CD4-positive, alpha-beta T cell treated with Interleukin-17A for 4 hours (primary cell): ENCODE measurements at places on chromosomes 13 and 19.

DNA sequence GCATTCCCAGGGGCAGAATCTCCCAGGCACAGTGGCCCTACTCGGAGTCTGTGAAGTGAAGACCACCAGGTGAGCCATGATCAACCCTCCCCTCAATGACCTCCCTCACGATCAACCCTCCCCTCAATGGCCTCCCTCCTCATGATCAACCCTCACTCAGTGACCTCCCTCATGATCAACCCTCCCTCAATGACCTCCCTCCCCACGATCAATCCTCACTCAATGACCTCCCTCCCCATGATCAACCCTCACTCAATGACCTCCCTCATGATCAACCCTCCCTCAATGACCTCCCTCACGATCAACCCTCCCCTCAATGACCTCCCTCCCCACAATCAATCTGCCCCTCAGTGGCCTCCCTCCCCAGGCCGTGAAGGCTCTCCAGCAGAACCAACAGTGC, 32.1 kb downstream of the SBNO2 start:
- no peak for DNase-seq

- no peak for DNase-seq
These were observed 207.3 kb downstream of the DLEU7 start for GRCh38 chr13:50636007-50636704.

- DNase-seq, result no peak
These were observed 1.7 kb downstream of the CTXN1 start for GRCh38 chr19:7924241-7924640.

DNA sequence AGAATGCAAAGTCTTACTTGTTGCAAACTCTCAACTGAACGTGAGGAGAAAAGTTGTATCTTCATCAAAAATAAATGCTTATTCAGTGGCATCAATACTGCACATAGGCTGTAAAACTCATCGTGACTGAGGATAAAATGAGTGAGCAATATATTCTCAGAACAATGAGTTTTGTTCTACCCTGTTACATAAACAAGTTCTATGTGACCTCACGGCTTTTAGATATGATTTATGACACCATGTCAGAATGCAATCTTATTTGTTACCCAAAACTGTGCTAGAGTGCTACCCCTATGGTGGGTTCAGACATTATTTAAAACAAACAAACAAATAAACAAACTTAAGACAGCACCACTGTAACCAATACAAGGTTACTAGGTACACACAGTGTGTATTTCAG, 55.4 kb downstream of the FOXO1 start:
- no peak for DNase-seq

GRCh38 chr19:14097532-14098151, 7.1 kb upstream of the SAMD1 start:
- no peak for DNase-seq

- DNase-seq, result no peak
These were observed 10.9 kb upstream of the TPTE2 start for GRCh38 chr13:19572280-19572679.

DNA sequence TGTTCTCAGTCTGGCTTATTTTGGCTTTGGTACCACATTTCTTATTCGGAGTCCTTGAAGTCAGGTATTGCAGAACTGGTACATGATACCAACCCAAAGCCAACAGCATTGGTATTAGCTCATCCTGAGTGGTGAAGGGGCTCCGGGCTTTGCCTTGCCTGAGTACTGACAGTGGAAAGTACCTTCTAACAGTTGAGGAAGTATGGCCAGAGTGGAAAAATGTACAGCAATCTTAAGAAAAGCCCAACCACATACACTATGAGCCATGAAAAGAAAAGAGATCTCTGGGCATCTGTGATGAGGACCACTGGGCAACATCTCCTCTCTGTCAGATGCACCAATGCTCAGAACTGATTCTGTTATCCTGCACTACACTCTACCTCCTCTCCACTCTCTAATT, 8.3 kb downstream of the LCP1 start:
- DNase-seq, result no peak

DNA sequence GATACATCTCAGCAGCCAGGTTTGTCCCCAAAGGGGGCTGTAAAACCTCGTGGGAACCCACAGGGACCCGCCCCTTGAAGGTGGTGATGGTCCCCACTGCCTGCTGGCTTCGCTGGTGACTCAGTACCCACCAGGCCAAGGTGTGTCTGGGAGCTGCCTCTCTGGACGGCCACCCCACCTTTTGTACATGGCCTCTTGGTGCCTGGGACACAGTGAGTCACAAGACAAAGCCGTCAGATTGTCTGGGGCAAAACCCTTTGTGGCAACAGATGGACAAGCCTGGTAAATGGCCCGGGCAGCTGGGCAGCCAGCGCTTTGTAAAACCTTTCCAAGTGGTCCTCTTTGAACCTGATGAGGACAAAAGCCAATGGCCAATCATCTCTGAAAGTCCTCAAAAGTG, 27.9 kb upstream of the KLF2 start:
- DNase-seq, result no peak

- no peak for DNase-seq
These were observed 349.1 kb downstream of the LIG4 start for GRCh38 chr13:107866032-107866940.

DNA sequence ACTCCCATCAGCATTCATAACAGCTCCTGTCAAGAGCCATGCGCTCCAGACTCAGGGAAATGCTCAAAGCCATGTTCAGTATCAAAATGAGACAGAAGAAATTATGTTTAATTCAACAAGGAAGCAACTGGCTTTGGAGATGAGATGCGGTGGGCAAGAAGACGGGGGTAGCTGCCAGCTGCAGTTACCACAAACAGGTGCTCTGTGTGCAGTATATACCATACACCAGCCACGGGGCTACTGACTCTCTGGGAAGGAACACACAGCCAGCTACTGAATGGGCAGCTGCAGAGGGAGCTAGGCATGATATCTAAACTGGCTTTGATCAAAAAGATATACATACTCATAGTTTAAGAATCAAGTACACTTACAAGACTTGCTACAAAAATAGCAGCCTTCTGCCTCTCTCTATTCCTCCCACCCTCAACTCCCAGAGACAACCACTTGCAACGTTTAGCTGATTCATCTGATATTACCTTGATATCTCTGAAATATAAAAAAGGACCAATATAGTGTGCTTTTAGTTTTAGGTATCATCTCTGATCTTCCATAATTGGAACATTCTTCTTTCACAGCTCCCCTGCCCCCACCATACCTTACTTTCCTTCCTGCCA, 593.0 kb downstream of the UQCRFS1 start:
- no peak for DNase-seq

- no peak for DNase-seq
These were observed 621 bp downstream of the SOX21 start for GRCh38 chr13:94711561-94712286.

GRCh38 chr13:49693877-49694276, 2.6 kb upstream of the EBPL start:
- no peak for DNase-seq
